ENCODE measurements at places on chromosomes 2 and 18.

DNA sequence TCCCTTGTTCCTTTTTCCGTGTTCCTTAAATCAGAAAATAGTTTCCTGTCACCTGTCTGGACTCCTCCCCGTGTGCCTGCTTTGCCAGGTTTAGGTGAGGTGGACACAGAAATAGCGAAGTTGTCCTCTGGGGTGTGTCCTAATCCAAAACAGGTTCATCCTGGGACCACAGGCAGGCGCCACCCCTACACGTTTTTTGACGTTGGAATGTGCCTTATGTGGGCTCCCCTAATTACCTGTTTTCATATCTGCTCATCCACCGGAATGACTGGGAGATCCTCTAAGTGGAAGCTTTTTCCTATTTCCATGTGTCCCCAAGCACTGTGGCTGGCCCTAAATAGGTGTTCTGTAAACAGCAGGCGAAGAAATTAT, 49.0 kb upstream of the PAIP2B start:
- DNase-seq: no peak

- DNase-seq: no peak
Measured at GRCh38 chr2:94870440-94871225, 597 bp upstream of the TEKT4 start.

DNA sequence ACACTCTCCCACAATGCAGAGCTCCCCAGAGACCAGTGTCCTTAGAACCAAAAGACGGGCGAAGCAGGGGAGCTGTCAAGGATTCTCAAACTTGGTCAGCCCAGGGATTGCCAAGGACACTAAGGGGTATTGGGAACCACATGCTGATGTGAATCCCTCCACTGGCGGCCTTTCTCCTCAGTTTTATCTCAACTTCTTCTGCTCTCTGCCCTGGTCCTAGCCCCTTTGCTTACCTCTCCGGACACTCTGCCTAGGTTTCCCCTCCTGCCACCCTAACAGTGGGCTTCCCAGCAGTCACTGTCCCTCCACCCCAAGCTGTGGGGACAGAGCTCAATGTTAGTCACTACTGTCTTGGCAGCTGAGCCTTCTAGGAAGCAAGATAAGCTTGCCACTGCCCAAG, 61.1 kb downstream of the POLR1A start:
- no peak for DNase-seq

DNA sequence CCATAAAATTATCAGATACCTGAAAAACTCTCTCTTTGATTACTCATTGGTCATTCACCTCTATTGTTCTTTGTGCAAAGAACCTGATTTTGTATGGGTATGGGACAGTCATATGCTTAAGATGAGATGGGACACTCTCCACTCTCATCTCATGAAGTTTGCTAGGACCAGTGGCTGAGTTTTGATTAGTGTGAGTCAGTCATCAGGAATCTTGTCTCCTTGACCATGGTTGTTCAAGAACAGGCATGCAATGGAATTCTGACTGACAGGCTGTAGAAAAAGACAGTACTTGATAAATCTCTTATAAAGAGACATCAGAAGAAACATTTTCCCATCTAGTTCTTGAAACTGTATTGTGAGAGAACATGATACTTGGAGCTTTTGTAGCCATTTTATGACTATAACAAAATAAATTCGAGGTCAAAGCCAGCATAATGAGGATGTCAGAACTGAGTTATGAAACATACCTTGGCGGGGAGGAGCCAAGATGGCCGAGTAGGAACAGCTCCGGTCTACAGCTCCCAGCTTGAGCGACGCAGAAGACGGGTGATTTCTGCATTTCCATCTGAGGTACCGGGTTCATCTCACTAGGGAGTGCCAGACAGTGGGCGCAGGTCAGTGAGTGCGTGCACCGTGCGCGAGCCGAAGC, 367.0 kb downstream of the NR4A2 start:
- DNase-seq: no peak

GRCh38 chr2:238091436-238092060, 8.6 kb upstream of the ESPNL start:
- DNase-seq: no peak

DNA sequence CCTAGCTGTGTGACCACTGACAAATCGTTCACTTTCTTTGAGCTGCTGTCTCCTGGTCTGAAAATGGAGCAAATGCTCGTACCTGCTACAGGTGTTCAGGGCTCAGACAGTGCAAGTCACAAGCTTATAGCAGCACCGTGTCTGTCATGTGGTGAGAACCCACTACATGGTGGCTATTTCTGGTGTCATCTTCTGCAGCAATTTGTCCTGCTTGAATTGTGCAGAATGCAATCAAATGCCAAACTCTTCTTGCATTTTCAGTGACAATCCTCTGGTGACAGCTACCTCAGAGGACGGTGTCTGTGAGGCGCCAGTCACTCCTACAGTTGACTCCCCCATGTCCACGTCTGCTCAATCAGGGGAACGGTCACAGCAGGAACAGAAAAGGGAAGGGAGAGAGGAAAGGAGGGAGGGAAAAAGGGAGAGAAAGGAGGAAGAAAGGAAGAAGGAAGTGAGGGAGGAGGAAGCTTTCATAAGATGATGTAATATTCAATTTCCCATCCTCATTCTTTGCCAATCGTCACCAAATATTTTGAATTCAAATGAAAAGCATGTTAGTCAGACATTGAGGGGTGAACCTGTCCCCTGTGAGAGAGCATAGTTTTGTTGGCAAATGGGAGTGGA, 122.2 kb downstream of the BCL2 start:
- no peak for DNase-seq

- DNase-seq: no peak
Measured at GRCh38 chr18:41875094-41875780, 79.8 kb upstream of the PIK3C3 start.

DNA sequence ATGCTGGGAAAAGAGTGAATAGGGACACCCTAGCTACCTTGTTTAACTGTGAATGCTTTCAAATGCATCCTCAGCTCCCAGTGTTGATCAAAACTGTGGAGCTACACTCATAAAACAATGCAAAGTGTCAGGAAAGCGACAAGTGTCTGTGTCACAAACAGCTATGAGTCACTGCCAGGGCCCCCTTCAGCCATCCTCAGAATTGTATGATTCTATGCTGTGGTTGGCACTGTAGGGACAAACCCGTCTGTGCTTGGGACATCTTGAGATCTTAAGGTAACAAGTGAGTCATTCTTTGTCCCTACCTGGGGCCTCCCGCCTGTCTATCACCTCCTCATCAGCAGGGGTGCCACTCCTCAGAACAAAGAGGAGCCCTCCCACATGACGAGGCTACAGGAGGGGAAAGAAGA, 42.4 kb downstream of the KLF7 start:
- no peak for DNase-seq

DNA sequence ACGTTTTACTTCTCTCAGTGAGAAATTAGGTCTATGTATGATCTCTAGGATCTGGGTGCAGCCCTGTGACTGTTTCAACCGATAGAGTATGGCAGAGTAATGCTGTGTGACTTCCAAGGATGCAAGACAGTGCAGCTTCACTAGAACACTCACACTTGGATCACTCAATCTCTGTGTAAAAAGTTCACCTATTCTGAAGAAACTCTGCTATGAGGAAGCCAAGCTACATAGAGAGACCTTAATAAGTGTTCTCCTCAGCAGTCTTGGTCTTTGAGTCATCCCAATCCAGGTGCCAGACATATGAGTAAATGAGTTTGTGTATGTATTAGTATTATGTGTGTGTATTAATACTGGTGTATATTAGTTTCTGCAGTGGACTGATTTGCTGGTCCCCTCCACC, 335.0 kb downstream of the NR4A2 start:
- no peak for DNase-seq

- DNase-seq: no peak
Measured at GRCh38 chr2:137435162-137435561, 529.1 kb upstream of the HNMT start.

DNA sequence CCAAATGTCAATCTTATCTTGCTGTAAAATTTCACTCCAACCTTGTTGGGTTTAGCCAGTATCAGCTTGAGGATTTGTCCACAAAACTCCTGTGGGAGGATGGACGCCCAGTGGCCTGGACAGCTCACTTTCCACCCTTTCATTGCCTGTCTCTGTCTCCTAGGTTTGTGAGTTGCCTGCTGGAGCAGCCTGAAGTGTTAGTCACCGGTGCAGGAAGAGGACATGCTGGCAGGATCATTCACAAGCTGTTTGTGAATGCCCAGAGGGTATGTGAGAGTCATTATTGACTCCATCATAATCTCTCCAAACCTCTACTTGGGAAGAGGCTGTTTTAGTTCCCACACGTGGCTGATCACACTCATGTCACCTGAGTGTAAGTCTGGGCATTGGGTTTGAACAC, 112.3 kb downstream of the RAB3GAP1 start:
- no peak for DNase-seq

DNA sequence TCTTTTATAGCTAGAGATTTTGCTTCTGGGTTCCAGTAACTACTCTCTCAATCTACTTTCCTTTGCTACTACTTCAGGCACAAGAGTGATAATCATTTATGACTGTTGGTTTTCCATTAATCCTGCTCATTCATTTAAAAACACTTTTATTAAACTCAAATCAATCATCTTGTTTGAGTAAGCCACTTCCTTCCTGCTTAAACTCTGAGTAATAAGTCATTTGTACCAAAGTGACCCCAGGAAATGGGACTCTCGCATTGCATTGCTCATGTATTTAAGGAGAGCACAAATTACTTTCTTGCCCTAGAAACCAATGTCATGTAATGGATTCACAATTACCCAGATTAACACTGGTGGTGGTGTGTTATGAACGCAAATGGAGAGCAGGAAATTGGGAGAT, 270.7 kb upstream of the HNMT start:
- no peak for DNase-seq

- DNase-seq: no peak
Measured at GRCh38 chr2:9991221-9991620, 39.7 kb downstream of the GRHL1 start.

DNA sequence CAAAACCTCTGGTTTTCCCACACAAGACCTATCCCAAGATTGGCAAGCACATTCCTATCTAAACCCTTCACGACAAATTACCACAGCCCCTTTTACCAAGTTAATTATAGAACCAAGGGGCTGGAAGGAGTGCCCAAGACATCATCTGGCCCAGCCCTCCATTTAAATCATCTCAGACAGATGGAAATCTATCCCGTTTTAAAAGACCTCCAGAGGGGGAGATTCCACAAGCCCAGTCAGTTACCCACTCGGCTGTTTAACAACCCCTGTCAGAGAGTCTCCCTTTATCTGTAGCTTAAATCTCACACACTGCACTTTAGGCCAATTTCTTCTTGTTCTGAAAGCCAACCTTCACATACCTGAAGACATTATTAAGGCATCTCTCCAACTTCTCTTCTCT, 179.1 kb upstream of the MEIS1 start:
- no peak for DNase-seq

GRCh38 chr18:48798334-48799245, 152.2 kb downstream of the SMAD7 start:
- DNase-seq: no peak

DNA sequence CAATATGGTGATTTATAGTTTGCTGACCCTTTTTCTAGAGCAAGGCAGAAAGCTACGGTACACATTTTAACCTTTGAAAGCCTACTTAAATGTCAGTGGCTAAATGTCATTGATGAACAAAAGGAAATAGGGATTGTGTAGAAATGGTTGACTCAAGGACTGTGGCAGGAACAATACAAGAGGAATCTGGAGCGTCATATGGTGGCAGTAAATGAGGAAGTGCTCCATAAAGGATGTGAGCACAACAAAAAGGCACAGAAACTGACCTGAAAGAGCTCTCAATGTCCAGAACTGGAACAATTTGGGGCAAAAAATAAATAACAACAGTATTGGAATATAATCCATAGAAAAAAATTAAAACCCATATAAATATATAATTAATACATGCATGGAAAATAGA, 443.9 kb upstream of the VRK2 start:
- DNase-seq: no peak

- DNase-seq: no peak
Measured at GRCh38 chr18:5538544-5538943, 5.3 kb downstream of the EPB41L3 start.

- DNase-seq: no peak
Measured at GRCh38 chr2:217288472-217289063, 428.7 kb upstream of the TNP1 start.

GRCh38 chr18:9823805-9824473, 61.8 kb upstream of the TXNDC2 start:
- DNase-seq: no peak

- DNase-seq: no peak
Measured at GRCh38 chr2:207802650-207803049, 32.9 kb upstream of the FZD5 start.

- DNase-seq: no peak
Measured at GRCh38 chr18:54268751-54269150, 566 bp upstream of the POLI start.

DNA sequence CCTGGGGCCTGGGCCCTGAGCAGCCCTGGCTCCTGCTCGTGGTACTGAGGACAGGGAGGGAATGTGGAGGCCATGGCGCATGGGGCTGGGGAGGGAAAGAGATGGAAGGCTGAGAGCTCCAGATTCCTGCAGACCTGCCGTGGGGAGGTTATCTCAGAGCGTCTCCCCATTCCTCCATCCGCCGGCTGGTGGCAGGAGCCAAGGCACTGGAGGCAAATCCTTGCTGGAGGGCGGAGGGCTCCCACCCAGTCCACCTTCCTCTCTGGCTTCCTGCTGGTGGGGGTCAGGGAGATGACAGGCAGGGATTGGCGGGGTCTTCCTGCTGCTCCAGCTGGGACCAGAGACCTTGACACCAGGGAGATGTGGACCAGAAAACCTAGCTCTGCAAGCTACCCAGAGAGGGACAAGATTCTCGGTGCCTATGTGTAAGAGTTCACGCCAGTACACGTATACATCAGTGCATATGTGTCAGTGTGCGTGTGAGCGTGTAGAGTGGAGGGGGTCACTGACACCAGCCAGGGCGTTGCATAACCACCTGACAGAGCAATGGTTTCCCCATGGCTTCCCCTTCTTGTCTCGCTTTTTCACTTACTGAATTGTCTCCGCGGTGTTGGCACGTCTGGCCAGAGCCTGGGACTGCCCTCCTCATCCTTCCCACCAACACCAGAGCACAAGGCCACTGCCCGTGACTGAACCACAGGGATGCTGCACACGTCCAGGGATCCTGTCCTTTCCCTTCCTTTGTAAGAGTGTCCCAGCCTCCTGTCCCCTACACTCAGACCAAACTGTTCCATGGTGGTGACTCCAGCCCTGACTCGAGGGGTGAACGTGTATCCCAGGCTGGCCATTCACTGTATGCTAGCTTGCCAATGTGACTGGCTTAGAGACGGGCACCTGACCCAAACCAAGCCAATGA, 15.8 kb upstream of the SEMA4C start:
- no peak for DNase-seq

DNA sequence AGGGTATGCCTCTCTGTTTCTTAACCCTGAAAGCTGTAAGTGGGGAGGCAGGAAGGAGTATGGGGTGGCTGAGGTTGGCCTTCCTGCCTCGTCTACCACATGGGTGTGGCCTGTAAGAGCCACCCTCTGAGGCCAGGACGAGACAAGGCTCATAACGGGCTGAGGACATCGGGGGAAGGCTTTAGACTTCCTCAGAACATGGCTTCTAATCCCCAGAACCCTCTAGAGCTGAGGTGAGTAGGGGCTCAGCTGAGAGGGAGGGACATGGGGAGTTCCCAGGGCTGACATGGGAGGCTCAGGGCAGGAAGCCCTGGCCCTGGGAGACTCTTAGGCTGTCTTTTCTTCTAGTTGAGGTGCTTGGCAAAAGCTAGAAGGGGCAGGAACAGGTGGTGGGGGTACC, 36.7 kb downstream of the EMX1 start:
- peak; percentile 3 for DNase-seq
